ENCODE measurements at places on chromosomes 4 and X.

DNA sequence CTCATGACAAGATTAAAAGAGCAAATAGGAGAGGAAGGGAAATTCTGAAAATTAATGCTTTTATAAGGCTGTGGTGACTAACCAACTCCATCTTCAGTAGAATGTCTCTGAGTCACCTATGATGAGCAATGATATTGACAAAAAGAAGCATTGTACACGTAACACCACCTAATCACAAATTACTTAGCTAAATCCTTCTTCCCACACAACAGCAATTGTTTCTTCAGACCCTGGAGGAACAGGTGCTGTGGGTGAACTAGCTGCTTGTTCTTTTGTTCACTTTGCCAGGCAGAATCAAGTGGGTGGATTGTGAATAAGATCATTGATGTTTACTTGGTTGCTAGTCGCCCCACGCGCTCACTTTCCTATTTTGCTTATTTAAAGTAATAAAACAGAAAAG is 315.5 kb downstream of the CAMK2D start:
- DNase-seq, result peak; percentile 30

- DNase-seq, result no peak
These were observed 81.9 kb downstream of the HCCS start for GRCh38 chrX:11193035-11193469.

GRCh38 chr4:47106561-47106960 is 75.2 kb downstream of the GABRB1 start:
- DNase-seq, result no peak

DNA sequence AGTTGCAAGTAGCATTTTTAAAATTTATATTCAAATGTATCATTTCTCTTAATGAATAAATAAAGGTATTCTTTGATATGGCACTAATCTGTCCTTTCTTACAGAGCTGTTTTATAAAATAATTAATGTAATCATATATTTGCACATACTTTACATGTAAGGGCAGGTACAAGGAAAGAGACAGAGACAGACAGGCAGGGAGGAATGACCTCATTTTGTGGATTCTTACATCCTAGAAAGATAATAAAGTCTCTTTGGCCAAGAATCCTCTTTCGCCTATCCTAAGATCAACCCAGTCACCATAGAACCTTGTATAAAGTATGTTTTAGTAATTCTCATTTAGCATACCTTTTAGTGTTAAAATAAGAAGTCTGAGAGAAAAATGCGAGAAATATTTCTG is 98.5 kb upstream of the CTSO start:
- DNase-seq, result no peak

GRCh38 chrX:41478381-41478911 is 31.3 kb downstream of the NYX start:
- DNase-seq, result no peak

- DNase-seq, result no peak
These were observed 26.2 kb upstream of the TMPRSS11D start for GRCh38 chr4:67909905-67910584.

DNA sequence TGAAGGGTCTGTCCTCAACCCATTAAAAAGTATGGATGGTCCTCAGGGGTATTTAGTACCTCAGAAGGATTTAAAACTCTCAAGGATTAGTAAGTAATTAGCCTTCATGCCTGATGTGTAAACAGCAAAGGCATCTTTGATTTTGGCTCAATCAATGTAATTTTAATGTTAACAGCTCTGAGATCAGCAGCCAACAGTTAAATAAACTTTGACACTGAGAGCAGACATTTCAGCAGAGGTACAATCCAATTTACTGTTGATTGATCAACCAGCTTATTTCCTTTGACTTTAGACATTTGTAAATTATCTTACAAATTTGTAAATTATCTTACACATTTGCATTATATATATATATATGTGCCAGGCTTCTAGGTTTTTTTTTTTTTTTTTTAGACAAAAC is 36.9 kb downstream of the STOX2 start:
- no peak for DNase-seq

GRCh38 chr4:153076861-153077260 is 127.4 kb upstream of the TRIM2 start:
- DNase-seq, result no peak

DNA sequence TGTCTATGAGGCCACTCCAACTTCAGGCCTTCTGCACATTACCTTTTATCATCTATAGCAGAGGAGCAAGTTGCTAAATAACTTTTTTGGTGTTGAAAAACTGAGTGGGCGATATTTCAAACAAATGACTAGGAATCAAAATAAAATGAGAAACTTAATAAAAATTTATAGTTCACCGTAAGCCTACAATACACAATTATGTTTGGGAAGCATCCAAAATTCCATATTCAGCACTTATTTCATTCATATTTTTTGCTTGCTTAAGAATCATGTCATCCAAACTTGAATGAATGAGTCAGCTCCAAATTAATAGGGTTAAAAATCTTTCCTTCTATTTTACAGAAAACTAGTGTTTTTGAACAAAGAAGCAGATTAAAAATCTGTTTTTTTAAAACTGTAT is 119.1 kb downstream of the SH3RF1 start:
- DNase-seq, result no peak

GRCh38 chr4:58522765-58523382 is 1412.7 kb upstream of the IGFBP7 start:
- no peak for DNase-seq

GRCh38 chr4:77347351-77347966 is 190.5 kb downstream of the CCNG2 start:
- DNase-seq, result no peak

DNA sequence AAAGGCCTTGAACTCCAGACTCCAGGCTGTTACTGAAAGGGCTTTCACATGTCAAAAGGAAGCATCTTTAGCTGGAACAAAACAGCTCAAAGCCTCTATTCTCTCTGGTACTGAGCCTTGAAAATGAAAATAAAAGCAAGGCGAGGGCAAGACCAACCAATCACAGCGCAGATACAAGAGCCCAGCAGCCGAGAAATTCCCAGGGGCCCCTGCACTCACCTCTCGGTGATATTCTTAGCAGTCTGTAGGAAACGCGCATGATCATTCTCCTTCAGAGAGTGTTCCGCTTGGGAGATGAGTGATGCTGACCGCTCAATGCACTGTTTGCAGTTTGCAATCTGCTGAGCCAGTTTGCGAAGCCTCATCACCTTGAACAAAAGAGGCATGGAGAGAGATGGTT is 138.1 kb downstream of the MID1 start:
- DNase-seq, result no peak

- no peak for DNase-seq
These were observed 4.4 kb upstream of the SH3RF1 start for GRCh38 chr4:169275180-169275579.

DNA sequence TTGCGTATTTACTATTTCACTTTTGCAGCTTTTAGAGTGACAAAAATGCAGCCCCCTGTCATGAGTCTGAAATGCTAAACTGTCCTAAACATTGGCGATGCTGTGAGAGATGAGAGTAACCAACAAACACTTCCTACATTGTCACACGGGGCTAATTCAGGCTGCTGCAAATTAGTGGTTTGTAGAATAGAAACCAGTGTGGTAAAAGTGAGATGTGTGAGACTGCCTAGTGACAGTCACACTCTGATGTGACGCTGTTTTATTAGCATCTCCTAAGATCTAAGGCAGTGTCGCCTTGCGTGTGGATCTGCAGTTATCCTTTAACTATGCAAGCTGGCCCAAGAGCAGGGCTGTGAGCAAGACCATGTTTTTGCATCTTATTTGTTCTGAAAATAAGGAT is 800.2 kb upstream of the TENM3 start:
- no peak for DNase-seq

- no peak for DNase-seq
These were observed 54.0 kb downstream of the MAML3 start for GRCh38 chr4:140099983-140100382.

- no peak for DNase-seq
These were observed 20.2 kb downstream of the ITGB1BP2 start for GRCh38 chrX:71321731-71322130.

GRCh38 chrX:40755291-40756249 is 20.2 kb upstream of the MED14 start:
- DNase-seq, result no peak

DNA sequence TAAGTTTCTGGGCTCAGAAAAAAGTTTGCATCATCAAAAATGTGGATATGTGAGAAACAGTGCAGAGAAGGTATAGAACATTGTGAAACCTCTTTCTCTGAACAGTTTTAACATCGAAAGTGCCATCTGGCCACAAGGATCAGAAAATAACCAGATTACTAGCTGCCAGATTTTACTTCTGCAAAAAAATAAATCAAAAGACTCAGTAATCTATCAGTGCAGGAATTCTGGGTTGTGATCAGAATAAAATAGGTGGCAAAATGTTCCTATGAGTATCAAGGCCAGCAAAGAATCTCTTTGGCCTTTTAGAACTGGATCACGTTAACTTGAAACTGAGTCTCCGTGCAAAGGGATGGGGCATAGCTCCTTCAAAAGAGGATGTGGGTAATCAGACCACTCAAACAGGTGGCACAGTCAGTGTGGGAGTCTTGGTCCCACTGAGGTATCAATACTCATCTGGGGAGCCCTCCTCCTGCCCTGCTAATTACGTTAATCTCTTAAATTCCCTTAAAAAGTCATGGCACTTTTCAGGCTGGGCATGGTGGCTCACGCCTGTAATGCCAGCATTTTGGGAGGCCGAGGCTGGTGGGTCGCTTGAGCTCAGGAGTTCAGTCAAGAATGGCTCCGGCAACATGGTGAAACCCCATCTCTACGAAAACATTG is 26.7 kb upstream of the RBM47 start:
- no peak for DNase-seq

DNA sequence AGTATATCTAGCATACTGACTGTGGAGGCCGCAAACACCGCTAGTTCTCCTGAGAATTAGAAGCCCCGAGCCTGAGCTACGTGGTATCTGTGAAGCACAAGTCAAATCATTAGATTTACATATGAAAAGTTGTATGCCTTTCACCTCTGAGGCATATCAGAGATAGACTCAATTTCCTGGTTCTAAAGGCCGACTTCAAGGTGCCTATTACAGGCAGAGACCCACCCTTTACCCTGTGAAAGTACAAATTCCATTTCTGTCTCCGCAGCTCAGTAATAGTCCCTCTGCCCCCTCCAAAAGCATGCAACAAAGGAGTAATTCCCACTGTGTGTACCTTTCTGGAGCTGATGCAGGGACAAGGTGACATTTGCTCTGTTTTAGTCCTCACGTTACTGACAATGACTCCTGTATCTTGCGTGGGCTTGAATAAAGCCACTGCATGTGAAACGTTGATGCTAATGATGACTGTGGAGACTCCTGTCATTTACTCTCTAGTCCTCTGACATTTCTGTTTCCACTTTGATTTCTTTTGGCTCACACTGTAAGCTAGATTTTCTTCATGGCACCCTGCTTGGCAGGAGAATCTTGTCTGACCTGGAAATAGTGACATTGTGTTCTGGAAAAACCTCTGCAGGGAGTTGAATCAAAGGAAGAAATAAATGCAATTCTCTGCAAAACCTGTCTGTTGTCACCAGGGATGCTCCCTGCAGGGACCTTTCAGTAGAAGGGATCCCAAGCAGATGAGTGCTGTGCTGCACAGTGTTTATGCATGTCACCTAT is 273.2 kb upstream of the EMCN start:
- no peak for DNase-seq

GRCh38 chr4:159367781-159368080 is 264.9 kb downstream of the RAPGEF2 start:
- no peak for DNase-seq

GRCh38 chrX:17078031-17078720 is 131.7 kb downstream of the REPS2 start:
- no peak for DNase-seq

- DNase-seq, result no peak
These were observed 43.2 kb downstream of the PGRMC2 start for GRCh38 chr4:128244379-128244778.

DNA sequence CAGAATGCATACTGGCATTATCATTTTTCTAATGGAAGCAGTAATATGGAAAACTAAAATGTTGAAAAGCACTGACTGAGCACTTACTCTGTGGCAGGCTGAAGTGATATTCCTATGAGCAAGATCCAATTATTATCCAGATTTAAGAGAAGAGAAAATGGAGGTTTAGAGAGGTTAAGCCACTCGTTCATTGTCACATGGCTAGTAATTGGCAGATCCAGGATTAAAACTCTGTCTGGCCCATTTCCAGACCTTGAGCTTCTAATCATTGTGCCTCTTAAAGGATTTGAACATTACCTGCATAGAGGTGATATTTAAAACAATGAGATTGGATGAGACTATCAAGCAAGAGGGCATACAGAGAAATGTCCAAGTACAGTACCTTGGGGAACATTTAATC is 80.6 kb downstream of the MFAP3L start:
- DNase-seq, result no peak

DNA sequence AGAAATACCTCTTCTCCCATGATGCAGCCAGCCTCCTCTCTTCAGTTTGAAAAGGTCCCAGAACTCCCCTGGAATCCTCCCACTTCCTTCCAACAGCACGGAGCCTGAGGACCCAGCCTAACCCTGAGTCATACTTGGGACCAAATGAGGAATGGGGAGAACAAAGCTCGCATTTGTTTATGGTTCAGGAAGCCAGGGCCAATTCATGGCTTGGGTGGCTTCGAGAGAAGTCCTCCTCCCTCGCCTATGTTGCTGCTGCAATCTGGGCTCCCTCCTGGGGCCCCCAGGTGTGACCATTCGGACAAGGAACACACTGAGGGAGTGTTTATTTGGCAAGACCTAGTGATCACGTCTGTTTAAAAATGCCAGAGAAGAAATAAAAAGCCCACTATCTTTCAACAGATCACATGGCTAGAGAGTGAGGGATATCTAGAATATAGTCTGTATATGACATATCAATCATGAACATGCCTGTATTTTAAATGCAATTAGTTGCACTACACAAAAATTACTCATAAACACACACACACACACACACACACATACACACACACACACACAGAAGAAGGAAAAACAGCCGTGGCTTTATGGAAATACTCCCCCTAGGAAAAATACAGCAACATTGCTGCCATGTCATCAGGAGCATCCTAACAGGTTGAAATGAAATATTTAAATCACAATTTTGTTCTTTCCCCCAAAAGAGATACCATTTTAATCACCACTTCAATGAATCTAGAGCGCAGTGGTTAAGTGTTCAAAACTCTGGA is 155.7 kb upstream of the MAP3K15 start:
- no peak for DNase-seq

DNA sequence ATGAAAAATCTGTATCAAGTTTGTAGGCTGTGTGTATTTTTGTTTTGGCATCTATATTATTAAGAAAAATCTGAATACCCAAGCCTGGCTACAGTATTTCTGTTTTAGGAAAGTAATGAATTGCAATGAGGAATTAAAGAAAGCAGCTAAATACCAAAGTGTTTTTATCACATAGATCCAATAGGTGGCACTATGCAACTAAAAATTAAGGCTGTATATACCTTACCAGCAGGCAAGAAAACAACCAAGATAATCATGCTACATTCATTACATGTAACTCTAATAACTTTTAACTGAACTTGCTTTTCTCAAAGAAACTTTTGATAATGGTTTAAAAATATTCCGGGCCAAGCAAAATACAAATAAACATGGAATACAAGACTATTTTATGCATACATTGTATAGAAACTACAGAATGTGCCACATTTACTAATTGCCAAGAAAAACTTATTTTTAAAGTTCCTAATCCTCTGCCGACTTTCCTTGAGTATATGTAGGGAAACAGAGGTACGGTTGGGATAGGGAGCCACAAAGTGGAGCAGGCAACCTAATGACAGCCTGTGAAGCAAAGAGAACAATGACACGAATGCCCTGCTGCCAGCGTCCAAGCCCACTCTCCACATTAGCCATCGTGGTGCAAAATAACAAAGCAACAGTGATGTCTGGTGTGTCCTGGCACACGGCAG is 63.7 kb downstream of the SEC24D start:
- no peak for DNase-seq
